ENCODE measurements at places on chromosomes 1 and 21. TPM values are rescaled to one million over a fixed set of nuclear protein-coding genes. Genes with fewer than 3 reads are reported as not detected.

DNA sequence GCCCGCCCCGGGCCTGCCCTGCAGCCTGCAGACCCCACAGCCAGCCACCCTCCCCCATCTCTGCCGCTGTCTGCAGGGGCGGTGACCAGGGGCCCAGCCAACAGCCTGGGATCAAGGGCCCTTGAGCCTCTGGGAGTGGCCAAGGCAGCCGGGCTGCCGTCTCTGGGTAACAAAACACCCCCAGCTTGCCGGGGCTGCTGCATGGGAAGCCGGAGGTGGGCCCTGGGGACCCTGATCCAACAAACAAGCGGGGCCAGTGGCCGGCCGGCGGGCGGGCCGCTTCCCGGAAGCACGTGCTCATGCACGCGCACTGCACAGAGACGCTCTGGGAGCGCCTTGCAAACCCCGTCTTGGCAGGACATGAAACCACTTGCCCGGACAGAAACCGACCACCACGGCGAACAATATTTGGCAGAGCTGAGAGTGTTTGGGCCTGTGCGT, 13.2 kb downstream of the MEGF6 start:
- no peak for DNase-seq

DNA sequence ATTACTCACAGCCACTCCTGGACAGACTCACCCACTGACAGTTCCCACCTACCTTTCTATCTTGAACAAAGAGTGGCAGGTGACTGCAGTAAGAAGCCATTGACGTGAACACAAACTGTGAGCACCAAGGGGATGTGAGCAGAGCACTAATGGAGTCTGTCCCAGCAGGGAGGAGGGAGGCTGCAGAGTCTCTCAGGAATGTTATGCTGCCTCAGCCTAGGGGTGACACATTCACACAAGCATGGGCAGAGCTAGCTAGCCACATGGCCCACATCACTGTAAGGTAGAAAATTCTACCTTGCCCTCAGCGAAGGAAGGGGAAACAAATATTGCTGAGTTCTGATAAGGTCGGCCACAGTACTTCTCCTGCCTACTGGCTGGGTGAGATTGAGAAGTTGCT, 56.8 kb upstream of the PTGFRN start:
- no peak for DNase-seq

GRCh38 chr1:198245379-198245778, 88.6 kb downstream of the NEK7 start:
- DNase-seq: no peak

DNA sequence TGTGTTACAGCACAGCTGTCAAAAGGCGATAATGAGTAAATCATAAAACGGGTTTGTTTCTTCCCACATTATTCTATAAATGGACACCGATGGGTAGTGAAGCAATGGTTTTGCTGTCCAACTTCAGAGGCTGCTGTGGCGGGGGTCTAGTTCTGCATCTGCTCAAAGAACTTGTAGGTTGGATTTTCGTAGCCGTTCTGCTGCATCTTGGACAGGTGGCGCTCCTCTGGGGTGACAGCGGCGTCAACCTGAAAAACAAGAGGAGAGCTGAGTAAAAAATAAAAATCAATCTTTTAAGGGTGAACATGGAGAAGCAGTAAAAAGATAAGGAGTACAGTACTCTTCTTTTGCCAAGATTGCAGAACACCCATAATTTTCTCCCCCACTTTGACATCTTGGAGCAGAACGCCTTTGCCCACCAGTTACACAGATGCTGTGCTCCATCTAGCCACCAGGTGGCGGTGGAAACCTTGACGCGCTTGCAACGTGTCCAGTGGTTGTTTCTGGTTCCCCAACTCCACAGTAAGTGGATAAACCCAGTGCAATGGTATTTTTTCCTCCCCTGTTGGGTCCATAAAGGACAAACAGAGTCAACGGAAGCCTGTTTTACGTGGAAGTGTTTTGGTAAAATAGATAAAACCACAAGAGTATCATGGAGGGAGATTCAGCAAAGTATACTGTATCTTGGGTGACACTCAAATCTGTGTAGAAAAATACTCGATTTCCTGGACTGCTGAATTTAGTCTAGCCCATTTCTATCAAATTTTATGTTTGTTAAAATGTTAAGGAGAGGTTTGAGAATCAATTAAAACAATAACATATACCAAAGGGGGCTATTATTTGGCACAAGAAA, 147.0 kb downstream of the GABPA start:
- no peak for DNase-seq

DNA sequence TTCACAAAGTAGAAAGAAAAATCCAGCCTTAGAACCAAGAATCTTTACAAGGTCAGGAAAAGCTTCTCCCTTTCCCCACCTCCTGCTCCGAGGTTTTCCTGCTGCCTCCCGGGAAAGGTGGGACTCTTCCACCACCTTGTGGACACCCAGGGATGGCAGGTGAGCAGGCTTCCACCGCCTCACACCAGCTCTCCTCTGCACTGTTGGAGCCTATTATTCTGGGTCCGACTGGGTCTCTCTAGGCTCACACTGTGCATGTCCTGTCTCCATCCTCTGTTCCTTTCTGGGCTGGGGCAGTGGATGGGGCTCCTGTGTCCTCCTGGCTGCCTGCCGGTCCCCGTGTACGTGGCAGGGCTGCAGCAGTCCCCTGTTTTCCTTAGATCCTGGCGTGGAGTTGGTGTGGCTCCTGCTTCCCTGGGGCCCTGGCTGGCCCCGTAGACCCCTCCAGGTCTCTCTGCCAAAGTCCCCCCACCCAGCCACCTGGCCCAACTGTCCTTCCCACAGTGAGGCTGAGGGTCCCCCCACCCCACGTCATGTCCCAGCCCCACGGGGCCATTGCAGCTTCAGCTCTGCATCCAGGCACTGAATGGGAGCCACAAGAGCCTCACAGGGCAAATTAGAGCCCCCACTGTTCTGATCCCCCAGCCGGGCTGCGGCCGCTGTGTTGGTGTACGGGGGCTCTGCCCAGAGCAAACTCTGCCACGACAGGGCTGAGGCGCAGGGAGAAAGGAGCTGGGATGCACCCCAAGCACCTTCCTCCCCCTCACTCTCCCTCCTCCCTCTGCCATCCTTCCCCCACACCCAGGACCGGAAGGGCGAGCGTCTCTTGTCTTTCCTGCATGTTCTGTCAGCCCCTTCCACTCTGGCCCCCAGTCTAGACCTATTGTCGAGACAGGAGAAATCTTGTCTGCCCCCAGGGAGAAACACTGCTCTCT, 3.3 kb upstream of the SLC45A1 start:
- DNase-seq: peak; percentile 61

Gene SMIM34
- 0.11 TPM for polyA plus RNA-seq
